ENCODE measurements at places on chromosomes 7 and 10.
A peak's percentile ranks its signal among the peaks of the same experiment; 100 is the strongest.

DNA sequence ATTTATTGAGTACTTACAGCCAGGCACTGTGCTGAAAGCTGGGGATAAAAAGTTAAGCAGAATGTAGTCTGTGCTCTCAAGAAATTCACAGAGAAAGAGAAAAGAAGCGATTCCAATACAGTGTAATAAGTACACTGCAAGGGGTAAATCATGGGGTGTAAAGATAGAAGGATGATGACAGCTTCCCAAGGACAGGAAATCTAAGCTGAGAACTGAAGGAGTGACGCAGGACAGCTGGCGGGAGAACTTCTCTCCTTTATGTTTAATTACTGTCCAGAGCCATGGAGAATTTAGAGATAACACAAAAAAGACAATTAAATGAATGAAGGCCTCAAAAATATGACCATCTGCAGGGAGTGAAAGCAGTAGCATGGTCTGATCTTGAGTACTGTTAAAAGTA is 34.8 kb downstream of the C7orf33 start:
- DNase-seq = no peak

DNA sequence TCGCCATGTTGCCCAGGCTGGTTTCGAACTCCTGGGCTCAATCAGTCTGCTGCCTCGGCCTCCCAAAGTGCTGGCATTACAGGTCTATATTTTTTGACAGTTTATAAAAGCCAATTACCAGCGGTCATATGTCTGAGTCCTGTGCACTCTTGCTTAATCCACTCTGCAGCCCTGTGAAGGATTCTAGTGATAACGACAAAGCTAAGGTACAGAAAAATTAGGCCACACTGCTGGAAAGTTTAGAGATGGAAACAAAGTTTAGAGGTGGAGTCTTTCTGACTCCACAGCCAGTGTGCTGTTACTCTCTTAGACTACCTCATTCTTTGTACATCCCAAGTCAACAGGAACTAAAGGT is 707 bp downstream of the PTER start:
- no peak for DNase-seq

DNA sequence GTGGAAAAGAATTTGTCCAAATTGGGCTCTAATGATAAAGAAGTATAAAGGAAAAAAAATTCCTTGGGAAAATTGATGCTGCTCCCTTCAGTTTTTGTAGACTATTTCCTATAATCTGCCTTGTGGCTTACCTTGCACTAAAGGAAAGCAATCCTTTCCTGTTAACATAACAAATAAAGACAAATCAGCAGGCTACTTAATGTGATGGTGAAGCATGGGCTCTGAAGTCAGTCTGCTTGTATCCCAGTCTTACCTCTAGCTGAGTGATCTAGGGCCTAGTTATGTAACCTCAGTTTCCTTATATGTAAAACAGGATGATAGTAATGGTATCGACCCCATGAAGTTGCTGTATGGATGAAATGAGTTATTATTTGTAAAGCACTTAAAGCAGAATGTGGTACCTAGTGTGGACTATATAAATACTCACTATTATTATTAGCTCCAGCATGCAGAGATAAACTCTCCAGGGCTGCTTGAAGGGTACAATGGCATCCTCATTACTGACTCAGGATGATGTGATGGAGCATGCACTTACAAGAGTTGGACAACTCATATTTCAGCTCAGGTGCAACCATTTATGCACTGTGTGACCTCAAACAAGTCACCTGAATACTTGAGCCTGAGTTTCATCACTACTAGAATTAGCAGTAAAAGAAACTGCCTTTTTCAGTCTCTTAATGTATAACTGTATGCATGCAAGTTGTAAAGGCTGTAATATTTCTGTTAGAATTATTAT is 156.1 kb downstream of the DKK1 start:
- no peak for DNase-seq

GRCh38 chr10:79316671-79317431 is 30.4 kb upstream of the PPIF start:
- DNase-seq = no peak

DNA sequence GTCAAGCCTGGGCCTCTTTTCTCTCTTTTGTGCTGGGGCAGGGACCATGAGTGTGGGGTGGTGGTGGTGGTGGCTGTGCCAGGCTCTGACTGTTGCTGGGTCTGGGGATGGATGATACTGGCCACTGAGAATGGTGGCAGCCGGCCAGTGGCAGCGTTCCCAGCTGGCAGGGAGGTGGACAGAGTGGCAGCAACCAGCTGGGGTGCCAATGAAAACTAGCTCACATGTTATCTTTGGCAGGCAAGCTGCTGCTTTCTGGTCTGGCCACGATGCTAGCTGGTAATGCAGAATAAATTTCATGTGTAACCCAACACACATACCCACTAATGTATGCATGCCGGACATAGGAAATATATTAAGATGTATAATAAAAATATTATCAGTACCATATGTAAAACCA is 95.0 kb upstream of the SLC26A5 start:
- no peak for DNase-seq

- no peak for DNase-seq
These were observed 87.8 kb upstream of the DKK1 start for GRCh38 chr10:52226197-52226847.

GRCh38 chr7:156026603-156027002 is 214.3 kb upstream of the SHH start:
- no peak for DNase-seq

DNA sequence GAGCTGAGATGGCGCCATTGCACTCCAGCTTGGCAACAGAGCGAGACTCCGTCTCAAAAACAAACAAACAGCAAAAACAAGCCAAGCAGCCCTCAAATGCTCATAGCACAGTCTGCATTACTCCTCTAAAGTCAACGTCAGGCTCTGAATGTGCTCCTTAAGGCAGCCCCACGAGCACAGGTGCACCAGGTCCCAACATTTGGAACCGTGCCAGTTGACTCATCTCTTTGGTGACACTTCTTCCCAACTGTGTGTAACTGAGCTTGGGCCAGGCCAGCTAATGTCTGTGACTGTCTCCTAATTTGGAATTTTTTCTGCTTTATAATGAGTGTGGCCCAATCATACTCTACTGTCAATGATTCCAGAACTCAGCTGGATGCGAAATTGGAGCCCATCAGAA is 66.3 kb upstream of the EFCAB10 start:
- no peak for DNase-seq

DNA sequence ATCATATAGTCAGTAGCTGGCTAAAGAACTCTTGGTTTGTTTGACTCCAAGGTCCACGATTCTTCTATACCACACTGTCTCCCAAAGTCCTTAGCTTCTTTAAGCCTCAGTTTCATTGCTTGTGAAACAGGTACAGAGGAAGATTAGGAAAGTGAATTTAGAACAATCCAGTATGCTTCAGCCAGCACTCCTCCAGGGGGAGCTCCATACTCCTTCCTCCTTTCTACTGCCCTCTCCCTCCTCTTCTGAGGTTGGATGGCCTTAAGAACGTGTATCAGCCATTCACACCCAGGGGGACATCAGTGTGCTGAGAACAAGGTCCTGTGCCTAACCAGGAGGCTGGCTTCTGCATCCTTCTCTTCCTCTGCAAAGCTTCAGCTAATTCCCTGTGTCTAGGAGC is 54.8 kb upstream of the CALD1 start:
- DNase-seq = no peak

DNA sequence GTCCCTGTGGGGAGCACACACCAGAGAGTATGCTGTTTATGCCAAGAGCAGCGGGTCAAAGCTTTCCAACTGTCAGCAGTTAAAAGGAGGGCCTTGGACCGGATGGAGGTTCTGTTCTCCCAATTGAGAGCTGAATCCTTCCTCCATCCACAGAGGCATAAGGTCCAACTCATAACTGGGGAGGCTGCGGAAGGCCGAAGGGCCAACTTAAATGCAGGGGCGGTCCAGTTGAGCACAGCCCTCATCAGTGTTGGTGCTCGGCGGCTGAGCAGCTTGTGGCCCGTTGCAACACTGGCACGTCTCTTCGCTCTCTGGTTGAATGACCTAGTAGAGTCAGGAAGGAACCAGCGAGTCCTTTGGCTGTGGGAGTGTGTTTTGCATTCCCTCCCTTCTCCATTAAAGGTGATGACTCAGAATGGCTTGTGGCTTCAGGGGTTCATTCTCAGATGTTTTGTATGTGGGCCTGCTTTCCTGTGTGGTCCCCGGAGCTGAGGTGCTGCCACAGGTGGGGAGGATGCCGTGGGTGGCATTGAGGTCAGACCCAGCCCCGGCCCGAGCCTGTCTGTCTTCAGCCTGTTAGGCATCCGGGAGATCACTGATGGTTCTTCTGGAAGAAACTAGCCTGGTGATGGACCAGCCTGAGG is 44.8 kb upstream of the DMBT1 start:
- DNase-seq = peak; percentile 36

GRCh38 chr10:24854256-24854655 is 98.2 kb downstream of the PRTFDC1 start:
- no peak for DNase-seq

DNA sequence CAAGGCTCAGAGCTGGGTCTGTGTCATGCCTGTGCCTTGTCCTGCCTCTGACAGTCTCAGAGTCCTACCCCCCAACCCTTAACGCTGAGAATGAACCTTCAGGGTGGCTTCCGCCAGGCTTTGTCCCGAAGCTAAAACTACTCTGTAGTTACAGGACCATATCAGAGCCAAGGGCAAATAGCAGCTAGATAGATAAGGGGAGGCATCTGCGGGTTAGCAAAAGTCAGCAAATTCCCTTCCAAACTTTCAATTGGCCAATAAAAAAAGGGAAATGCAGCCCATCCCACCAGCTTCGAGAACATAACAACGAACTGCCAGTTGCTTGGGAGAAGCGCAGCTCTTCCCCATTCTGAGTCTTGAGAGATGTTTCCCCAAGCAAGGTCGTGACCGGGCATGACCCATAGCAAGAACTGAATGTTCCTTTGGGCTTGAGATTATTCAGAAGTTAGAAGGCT is 17.7 kb downstream of the CCL24 start:
- no peak for DNase-seq

- DNase-seq = no peak
These were observed 25.9 kb upstream of the GOLGA7B start for GRCh38 chr10:97823734-97824133.
